ENCODE measurements at places on chromosomes 7 and 10.

DNA sequence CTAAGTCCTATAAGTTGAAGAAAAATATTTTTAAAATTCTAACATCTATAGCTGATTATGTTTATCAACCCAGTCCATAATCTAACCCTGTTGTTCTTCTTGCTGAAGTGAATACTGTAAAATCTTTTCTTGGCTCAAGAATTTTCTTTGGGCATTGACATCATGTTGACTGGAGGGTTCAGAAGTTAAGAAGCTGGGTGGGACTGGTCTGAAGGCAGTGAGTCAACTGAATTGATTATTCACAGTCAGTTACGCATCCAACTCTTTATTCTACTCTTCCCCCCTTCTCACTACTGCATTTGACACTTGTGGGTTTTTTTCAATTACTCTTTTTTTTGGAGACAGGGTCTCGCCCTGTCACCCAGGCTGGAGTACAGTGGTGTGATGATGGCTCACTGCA lies 31.0 kb downstream of the DENND2A start:
- peak; percentile 81 for DNase-seq

DNA sequence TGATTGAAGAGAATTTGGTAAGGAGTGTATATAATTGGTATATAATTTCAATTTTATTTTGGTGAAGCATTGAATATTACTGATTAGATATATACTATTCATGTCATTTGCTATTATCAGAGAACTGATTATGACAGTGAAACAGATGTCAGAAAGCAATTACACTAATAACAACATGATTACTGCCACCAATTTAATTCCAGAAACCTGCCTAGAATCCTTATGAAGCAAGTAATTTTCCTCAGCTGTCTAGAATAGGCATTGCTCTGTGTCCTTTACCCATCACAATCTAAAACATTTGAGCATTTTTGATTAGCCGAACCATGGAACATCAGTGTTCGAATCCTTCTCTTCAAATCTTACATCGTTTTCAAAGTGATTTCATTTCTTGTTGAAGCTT lies 24.5 kb downstream of the PLXDC2 start:
- DNase-seq = no peak

DNA sequence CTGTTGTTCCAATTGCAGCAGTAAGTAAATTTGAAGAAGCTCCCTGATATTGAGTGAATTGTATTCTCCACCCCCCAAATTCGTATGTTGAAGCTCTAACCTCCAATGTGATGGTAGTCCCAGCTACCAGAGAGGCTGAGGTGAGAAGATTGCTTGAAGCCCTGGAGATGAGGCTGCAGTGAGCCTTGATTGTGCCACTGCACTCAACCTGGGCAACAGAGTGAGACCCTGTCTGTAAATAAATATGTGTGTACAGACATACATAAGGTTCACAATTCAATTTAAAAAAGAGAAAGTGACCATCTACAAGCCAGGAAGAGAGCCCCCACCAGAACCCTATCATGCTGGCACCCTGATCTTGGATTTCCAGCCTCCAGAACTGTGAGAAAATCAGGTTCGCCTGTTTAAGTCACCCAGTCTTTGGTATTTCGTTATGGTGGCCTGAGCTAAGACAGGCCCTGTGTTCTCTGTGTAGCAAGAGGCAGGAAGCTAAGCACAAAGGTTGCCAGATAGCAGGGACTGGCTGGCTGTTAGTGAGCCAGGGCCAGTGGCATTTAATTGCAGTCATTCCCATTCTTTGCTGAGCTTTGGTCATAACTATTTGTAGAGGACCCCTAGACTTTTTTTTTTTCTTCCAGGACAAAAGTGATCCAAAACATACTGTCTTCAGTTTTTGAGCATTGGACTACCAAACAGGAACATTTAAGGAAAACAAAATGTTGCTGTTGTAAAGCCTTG lies 45.6 kb downstream of the AUTS2 start:
- no peak for DNase-seq

- DNase-seq = peak; percentile 92
These were observed at the start of gene FGFR2 for GRCh38 chr10:121598263-121599249. FGFR2 (minus strand) TSS chr10:121598444; CDS start chr10:121593817, 4,627 bp downstream.

GRCh38 chr7:111210996-111211395 lies 120.1 kb downstream of the LRRN3 start:
- no peak for DNase-seq

DNA sequence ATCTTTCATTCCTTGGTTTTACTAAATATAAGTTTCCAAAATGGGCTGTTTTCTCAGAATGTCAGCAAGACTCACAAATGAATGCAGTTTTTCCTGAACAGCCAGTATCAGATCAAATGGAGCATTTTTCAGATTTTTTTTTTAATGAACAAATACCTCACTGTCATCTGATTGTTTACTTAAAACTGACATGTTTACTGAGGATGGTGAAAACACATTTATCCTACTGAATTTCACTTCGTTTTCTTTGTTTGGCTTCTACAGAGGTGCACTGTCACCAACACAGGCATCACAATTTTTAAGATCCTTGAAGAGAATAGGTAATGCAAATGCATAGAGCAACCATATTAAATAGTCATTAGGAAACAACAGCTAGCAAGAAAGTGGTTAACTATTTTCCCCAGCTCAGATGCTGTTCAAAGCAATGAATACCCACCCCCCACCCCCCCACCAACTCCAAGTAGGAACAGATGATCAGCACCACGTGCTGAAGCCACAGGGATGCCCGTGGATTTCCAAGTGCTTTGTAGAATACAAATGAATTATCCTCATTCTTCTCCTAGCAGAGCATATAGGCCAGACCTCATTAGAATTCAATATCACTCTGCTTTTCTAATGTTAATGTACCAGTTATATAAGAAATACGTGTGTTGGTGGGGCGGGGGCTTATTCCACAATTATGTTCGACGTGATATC lies 205.9 kb downstream of the SKAP2 start:
- no peak for DNase-seq

DNA sequence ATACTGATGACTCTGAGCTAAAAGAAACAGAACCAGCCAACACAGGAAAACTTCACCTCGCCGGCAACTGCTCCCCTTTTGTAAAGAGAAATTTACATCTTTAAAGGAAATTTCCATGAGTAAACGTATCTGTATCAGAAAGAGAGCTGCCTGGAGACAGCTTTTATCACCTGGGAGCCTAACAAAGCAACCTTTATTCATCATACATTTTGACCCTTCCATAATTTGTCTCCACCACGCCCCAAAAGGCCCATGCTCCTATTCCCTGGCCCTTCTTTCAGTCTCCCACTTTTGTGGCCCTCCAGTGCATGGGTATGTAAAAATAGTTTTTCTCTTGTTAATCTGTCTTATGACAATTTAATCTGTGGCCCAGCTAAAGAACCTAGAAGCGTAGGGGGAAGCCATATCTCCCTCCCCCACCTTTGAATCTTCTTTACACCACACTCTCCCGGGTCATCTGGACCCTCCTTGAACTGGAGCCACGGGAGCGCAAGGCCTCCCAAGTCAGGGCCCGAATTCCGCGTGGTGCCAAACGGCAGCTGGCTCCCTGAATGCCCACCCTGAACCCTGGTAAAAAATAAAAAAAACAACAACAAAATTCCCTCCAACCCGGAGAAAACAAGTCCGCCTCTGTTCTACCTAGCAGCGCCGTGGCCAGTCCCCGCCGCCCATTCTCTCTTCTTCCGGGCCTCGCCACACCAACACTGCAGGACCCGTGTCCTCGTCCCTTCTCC lies 15.4 kb upstream of the FKBP9 start:
- DNase-seq = no peak

- no peak for DNase-seq
These were observed 23.0 kb downstream of the JCAD start for GRCh38 chr10:30036341-30036740.

DNA sequence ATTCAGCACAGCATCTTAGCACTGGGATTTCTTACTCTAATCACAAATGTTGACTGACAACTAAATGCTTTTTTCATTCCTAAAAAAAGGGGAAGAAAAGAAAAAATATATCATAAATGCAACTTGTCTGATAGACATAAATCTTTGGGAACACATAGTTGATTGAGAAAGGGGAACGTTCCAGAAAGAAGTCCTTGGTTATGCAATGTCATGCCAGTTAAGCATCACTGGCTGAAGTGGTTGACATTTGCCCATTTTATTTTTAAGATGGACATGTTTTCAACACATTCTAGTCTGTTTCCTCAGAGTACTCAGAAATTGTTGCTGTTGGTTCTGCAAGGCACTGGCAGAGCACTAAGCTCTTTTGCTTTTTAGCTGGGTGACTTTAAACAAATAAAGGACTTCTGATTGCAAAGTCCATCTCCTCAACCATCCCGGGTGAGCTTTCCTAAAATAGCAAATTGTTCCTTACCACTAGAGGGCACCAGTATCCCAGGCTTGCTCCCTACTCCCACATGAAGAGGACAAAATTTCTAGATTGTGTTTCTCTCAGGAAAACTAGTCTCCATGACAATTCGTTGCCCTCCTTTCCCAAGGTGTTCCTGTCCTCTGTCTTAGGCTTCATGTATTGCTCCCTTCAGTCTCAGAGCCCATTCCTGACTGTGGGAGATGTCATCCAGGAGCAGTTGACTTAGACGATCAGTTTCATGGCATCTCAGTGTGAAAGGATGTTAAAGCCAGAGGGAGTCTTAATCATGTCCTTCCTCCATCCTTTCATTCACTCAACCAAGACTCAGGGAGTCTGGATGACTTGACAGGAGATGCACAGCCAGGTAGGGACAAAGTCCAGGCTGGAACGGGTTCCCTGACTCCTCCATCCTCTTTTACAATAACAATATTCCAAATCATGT lies 23.9 kb downstream of the OPALIN start:
- peak; percentile 26 for DNase-seq

All from muscle of leg (tissue), 16 donors.